ENCODE measurements at places on chromosomes 13 and 19.

DNA sequence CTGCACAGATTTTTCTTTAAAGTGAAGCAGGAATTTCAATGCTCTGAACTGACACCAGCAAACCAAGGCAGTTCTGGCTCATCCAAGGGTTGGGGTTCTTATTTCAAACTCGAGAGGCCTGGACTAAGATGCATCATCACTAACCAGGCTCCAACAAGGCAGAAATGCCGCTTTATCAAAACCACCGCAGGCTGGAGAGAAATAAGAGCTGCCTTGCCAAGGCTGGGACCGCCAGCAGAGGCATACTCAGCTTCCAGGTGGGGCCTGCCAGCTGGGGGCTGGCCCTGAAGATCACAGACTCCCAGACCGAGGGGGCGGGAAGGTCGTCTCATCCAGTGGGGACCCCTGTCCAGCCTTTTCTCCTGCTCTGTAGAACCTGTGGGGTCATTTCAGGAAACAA, 37.4 kb upstream of the GAS6 start:
- DNase-seq, result no peak

DNA sequence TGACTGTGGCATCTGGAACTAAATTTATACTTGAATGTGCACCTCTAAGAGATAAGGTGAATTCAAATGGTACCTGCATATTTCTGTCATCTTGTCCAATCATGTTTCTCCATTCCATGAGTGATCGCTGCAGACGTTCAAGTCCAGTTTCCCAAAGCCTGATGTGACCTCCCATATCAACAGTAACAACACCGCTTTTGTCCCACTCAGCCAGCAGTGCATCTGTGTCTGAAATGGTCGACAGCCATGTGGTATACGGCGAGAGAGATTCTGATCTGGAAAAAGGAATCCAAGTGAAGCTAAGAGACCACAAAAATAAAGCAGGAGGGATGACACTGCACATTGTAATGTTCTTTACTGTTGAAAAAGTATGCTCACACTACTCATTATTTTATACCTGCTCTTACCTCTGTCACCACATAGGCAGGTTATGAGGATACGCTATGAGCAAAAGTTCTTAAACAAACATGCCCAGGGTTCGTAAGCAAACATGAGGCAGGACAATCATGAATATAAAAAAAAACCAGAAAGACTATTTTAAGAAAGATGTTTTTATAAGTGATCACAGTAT, 213.6 kb downstream of the RGCC start:
- no peak for DNase-seq

GRCh38 chr19:41910992-41911888, 17.0 kb downstream of the ERFL start:
- no peak for DNase-seq

GRCh38 chr19:55454787-55455243, 6.6 kb downstream of the ISOC2 start:
- DNase-seq, result peak; percentile 34

- no peak for DNase-seq
Measured at GRCh38 chr13:52067237-52067636, 42.7 kb downstream of the UTP14C start.

- DNase-seq, result no peak
Measured at GRCh38 chr13:99471221-99472121, 29.8 kb upstream of the TM9SF2 start.

Data from activated CD4-positive, alpha-beta T cell treated with anti-CD3 and anti-CD28 coated beads for 24 hours (primary cell).